ENCODE measurements at places on chromosomes 5 and 9.

DNA sequence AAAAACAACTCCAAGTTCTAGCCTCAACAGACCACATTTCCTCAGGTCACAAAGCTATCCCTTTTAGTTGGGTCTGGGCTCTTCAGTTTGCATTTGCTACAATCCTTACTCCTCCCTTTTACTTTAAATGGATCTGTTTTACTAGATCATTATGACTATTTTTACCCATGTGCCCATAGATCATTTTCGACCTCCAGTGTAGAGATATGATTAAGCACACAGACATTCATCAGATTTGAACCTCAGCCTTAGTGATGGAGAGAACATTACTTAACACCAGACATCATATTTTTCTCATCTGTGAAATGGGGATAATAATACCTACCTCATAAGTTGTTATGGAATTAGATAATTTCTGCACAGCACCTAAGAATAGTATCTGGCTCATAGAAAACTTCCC is 141.9 kb downstream of the NPR3 start:
- no peak for DNase-seq

- DNase-seq, result no peak
Observed at GRCh38 chr9:127979333-127980059, 1.3 kb downstream of the EEIG1 start.

- DNase-seq, result no peak
Observed at GRCh38 chr5:43652537-43653302, 49.7 kb downstream of the NNT start.

GRCh38 chr5:155936520-155937406 is 390.2 kb upstream of the SGCD start:
- peak; percentile 72 for DNase-seq

DNA sequence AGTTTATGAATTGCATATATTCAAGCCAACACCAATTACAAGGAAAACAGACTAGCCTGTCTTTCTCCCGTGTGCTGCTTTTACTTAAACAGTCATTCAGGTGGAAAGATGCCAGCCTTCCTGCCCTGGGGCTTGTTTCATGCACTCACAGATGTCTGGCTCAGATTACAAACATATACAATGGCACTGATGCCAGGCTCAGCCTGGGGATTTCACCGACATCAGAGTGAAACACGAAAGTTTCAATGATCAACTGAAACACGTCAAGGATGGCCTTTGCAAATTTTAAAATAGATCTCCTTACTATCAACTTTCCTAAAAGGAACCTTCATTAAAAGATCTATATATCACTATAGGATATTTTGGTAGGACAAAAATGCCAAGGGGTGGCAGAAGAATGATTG is 1576.5 kb downstream of the EFNA5 start:
- DNase-seq, result peak; percentile 17

GRCh38 chr9:113564498-113565237 is 101.1 kb downstream of the RGS3 start:
- peak; percentile 87 for DNase-seq

DNA sequence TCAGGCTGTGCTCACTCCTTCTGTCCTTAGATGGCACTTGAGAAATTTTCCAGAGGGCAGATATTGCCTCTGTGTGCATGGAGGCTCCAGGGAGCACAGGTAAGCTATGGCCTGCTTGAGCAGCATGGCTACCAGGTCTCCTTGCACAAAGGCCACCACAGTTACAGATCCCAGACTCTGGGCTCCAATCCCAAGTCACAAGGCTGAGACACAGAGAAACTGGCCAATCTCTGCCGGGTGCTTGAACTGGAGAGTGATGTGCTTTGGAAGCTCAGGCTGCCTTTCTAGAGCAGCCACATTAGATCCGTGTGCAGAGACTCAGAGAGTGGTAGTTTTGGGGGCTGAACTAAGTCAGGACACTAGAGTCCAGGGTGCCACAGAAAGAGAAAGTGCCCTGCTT is 145.7 kb downstream of the SEMA6A start:
- no peak for DNase-seq

GRCh38 chr9:9341203-9341602 is 1271.6 kb downstream of the PTPRD start:
- DNase-seq, result no peak

GRCh38 chr5:166117072-166118066 is 2174.1 kb upstream of the WWC1 start:
- no peak for DNase-seq

GRCh38 chr9:90333226-90333625 is 309.4 kb downstream of the DIRAS2 start:
- DNase-seq, result no peak

DNA sequence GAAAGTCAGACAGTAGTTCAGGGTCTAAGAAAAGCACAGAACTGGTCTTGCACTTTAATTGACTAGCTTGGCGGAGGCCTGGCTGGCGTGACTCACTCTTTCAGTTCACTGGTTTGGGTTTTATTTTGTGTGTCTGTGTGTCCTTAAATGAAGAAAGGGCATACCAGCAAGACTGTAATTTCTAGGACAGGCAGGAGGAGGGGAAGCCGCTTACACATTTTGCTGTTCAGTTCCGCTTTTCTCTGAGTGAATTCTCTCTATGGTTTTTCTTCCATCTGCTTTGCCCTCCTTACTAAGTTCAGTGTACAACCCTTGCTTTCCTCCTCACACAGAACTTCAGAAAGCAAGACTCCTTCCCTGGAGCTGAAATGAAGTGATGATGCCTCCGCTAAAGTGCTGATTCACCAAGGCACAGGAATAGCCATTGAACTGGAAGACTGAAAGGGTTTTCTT is 150.8 kb downstream of the MEF2C start:
- no peak for DNase-seq

DNA sequence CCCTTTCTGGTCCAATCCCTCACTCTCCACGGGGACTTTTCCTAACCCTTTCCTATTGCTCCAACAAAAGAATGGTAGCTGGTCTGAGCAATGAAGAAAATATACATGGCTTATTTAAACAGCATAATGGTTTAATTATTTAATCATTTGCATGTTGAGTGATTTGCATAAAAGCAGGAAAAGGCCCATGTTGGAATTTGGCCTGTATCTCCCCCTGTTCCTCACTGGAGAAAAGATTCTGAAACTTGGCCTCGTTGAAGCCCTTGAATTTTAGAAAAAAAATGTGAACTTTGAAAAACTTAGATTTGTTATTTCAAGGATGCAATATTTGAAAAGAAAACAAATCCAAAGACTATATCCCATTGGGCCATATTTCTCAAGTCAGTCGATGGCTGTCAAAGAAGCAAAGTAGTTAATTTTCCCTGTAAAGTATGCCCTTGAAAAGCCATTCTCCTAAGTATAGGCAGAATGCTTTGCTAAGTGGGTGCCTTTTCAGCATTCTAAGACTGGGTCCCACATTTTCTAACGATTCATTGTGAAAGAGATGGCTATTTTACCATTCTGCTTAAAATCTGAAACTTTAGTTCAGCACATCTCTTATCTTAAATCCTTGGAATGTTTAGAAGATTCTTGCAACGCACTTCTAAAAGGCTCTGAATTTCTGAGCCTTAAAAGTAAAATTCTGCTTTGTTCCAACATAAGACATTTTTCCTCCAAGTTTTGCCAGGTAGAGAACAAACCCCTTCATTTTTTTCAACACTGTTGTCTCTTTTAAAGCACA is 428.8 kb downstream of the ARHGEF28 start:
- no peak for DNase-seq

GRCh38 chr9:10228082-10228481 is 384.7 kb downstream of the PTPRD start:
- DNase-seq, result no peak

GRCh38 chr5:91122651-91123050 is 260.5 kb downstream of the ARRDC3 start:
- no peak for DNase-seq

- no peak for DNase-seq
Observed at GRCh38 chr5:58505971-58506640, 14.9 kb downstream of the GAPT start.

DNA sequence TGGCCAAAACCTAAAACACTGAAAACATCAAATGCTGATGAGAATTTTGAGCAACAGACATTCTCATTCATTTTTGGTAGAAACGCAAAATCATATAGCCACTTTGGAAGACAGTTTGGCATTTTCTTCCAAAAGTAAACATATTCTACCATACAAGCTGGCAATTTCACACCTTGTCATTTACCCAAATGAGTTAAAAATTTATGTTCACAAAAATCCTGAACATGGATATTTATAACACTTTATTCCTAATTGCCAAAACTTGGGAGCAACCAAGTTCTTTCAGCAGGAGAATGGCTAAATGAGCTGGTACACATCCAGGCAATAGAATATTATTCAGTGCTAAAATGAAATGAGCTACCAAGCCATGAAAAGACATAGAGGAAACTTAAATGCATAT is 1270.1 kb upstream of the ACO1 start:
- no peak for DNase-seq

DNA sequence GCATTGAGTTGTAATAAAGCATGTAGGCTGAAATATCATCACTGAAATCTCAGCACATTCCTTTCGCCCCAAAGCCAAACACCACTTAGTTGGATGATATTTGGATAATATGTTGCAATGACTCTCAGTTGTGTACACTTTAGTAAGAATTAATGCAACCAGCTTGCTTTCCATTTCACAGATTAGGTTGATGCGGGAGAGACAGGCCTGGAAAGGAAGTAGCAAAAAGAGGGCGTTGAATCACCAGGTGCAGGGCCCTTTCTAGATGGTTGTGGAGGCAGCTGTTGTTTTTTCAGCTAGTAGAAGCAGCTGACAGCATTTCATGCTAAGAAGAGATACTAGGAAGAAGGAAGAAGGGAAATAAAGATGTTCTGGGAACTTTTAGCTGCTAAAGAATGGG is 30.9 kb downstream of the DMRT3 start:
- DNase-seq, result no peak

DNA sequence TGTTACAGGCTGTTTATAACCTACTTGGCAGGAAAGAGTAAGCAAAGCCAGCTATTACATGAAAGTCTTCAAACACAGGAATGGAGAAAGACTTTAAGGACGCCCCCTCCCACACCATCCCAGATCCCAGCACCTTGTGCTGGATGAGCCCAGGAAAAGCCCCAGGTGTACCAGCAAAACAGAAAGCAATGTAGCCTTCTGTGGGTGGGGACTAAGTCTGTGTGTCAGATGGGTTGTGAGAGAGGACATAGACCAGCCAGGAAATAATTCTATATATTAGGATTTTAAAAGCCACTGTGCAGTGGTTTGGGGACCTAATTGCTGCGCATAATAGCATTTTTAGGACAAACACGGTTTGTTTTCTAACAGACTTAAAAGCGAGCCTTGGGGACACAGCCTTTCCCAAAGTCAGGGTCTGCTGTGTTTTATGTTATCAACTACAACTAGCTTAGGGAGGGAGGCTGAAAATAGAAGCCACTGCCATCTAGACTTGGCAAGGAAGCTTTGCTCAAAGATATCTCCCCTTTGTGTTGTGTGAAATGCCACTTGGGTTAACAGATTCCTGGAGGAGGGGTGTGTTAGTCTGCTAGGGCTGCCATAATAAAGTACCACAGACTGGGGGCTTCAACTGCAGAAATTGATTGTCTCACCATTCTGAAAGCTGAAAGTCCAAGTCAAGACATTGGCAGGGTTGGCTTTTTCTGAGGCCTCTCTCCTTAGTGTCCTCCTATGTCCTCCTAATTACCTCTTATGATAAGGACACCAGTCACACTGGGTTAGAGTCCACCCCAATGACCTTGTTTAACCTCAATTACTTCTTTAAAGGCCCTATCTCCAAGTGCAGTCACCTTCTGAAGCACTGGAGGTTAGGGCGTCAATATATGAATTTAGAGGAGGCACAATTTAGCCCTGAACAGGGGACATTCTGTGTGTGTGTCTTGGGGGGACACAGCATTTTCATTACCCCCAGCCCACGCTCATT is 17.2 kb upstream of the UBE2QL1 start:
- DNase-seq, result no peak

- no peak for DNase-seq
Observed at GRCh38 chr5:109865637-109866036, 175.9 kb downstream of the MAN2A1 start.

DNA sequence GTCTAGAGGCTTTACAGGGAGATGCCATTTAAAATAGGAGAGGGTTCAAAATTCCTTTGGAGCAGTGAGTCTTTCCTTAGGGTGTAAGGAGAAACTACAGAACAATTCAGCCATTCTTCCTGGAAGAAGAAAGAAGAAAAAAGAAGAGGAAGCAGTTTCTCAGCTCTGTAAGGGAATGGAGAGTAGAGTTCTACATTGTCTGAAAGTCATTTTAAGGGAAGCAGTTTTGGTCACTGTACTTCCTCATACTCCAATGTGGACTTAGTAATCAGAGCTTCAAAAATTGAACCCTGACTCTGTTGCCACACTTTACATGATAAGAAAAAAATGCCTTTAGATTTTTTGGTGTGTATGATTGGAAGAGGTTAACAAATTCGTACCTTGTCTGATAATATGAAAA is 122.4 kb downstream of the LRRC70 start:
- no peak for DNase-seq

DNA sequence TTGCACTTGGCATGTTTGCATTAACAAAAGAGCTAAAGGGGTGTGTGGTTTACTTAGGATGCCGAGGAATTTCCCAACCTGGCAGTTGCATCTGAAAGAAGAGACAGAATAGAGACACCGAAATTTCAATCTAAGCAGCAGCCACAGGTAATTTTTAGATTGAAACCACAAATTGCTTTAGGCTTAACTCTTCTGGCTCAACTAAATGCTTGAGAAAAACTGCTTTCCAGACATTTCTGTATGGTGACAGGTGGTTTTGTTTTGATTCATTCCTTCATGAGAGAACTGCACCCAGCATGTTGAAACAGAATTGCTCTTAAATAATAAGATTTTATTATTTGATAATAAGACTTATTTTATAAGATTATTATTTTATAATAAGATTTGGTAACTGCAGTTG is 21.5 kb downstream of the SECISBP2 start:
- no peak for DNase-seq

- DNase-seq, result no peak
Observed at GRCh38 chr9:90868555-90868954, 66.9 kb downstream of the SYK start.

DNA sequence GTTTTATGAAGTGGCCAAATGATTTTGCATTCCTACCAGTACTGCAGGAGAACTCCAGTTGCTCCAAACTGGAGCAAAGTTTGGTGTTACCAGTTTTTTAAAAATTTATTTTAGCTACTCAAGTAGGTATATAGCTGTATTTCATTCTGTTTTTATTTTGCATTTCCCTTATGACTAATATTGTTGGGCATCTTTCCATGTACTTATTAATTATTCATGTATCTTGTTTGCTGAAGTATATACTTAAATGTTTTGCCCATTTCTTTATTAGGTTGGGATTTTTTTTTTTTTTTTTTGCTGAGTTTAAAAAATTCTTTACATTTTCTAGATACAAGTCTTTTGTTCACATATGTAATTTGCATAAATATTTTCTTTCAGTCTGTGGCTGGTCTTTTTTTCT is 386.6 kb upstream of the DAB2 start:
- DNase-seq, result no peak

- DNase-seq, result peak; percentile 93
Observed at GRCh38 chr5:96714951-96715451, 52.8 kb downstream of the CAST start.

DNA sequence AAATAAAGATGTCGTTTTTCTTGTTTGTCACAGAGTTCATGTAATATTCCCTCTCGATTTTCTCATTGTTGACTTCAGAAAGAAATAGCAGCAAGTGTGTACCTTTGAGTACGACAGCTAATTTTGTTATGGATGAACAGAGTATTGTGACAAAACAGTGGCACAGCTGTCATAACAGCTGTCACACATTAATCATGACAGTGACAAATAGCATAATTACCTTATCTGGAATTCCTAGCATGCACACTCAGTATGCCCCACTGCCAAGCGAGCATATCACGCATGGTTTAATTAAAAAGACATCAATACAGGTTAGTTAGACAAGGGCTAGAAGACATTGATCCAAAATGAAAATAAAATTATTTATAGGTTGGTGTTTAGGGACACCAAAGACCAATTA is 375.1 kb downstream of the SPATA31D1 start:
- DNase-seq, result no peak

Data from left lung (tissue), 14 donors.